Stimulated activated CD8-positive, alpha-beta memory T cell treated with anti-CD3 and anti-CD28 coated beads, Interleukin-7, amount 100 ng/mL, for 48 hours (primary cell): ENCODE measurements at places on chromosomes 5 and 9.

DNA sequence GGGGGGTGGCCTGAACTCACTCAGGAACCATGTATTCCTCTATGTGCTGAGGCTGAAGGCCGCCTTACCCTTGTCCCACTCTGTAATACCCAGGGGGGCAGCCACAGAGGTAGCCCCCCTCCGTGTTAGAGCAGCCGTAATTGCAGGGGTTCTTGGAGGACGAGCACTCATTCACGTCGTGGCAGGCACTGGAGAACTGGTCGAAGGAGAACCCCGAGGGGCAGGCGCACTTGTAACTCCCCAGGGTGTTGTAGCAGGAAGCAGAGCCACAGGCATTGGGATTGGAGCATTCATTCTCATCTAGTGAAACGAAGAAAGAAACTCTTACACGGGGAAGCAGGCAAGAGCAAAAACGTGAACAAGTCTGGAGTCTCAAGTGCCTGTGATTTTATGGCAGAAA lies 179.8 kb downstream of the SLC12A2 start:
- DNase-seq, result no peak

DNA sequence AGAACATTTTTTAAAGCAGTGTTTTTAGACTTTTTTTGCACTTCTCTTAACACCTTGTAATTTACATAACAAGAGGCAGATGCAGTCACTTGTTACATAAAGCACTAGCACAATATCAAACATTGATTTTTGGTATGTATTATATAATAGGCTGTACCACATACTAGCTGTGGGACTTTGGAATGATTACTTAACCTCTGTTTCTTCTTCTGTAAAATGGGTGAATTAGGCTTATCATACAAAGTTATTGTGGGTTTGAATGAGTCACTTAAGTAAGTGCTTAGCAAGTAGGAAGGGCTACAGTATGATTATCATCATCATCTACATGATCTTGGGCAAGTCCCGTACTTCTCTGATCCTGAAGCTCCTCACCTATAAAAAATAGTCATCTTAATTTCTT lies 2.1 kb downstream of the FAM81B start:
- DNase-seq, result no peak

DNA sequence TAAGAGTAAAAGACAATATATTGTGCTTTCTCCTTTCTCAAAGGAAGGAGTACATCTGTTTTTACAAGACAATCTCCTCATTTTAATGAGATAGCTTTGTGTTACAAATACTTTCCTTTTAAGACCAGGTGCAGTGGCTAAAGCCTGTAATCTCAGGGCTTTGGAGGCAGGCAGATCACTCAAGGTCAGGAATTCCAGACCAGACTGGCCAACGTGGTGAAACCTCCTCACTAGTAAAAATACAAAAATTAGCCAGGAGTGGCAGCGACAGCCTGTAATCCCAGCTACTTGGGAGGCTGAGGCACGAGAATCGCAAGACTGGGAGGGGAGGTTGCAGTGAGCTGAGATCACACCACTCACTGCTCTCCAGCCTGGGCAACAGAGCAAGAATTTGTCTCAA lies 11.8 kb downstream of the TMEM161B start:
- no peak for DNase-seq

- no peak for DNase-seq
Observed at GRCh38 chr9:131943351-131943841, 136.3 kb downstream of the MED27 start.

DNA sequence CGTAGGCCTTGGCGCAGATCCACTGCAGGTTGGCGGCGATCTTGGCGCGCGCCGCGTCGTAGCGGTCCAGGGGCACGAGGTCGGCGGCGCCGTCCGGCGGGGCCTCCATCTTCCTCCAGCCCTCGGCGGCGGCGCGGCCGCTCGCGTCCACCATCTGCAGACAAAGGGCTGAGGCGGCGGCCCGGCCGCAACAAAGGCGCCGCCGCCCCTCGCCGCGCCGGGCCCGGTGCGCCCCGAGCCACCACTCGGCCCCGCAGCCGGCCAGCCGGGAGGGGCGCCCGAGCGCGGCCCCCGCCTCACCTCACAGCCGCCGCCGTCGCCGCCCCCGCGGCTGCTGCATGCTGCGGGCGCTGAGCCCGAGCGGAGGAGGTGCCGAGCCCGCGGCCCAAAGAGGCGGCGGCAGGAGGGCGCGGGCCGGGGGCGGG lies 328 bp downstream of the CAMSAP1 start:
- DNase-seq, result no peak

GRCh38 chr9:33476503-33476902 lies 2.8 kb upstream of the NOL6 start:
- DNase-seq, result no peak
